ENCODE measurements at places on chromosomes 3 and 15.

DNA sequence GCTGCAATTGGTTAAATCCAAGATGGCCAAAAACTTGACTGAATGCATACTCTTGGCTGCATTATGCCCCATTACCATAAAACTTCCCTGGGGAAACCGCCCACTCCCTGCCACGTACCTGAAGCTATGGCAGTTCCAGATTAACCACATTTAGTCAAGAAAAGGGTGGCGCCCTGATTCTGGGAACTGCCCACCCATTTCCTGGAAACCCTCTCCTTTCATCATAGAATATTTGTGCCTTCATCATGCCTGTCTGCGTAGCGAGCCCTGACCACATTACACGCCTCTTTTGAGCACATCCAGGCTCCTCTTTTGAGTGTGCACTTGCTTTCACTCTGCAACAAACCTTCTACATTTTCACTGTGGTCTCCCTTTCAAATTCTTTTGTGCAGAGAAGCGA is 5.2 kb downstream of the LINS1 start:
- DNase-seq, result peak; percentile 78

DNA sequence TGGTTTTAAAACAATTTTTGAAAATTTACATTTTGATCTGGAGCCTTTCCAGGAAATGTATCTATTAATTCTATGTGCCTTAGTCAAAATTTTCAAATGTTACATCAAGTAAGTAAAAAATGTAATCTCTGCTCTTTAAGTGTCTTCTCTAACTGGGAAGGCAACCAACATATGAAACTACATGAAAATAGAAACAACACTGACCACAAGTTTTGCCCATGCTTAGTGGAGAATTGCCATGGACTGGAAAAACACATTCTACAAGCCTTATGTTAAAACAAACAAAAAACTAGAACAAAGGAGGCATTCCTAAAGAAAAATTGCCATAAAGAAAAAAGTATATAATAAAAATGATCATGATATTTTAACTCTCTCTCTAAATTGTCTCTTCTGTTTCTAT is 75.9 kb upstream of the SPRED1 start:
- DNase-seq, result no peak

DNA sequence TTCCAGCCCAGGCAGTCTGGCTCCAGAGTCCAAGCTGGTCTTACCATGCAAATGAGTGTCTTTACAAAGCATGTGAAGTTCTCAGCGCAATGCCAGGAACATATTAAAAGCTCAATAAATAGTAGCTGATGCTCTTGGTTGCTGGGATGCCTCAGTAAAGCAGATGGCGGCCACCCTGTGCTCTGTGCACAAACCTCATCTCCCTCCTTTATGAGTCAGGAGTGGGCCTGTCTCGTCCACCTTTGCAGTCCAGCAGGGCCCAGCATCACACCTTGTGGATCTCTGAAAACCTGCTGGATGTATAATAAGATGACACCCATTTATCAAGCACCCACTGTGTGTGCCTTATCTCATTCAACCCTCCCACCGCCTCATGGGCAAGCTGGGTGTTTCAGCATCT is 42.7 kb downstream of the FAM174B start:
- peak; percentile 39 for DNase-seq

GRCh38 chr15:42084465-42085235 is 9.7 kb downstream of the PLA2G4D start:
- peak; percentile 99 for DNase-seq

GRCh38 chr3:42080453-42080872 is 10.7 kb upstream of the TRAK1 start:
- DNase-seq, result no peak

DNA sequence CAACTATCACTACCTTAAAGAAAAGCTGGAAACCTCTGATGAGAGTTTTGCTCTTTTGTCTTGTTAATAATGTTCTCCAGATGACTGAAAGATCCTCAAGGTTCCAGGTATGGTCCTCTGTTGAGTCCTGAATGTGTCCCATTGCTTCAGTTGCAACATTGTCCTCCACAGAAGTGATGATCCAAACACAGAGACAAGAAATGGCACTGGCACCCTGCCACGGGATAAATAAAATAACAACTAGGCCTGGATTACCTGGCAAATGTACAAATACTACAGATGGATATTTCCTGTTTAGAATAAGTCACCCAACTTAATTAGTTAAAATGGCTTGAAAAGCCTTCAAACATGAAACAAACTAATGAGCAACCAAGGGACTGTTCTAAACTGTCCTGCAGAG is 58.3 kb downstream of the EIF3J start:
- no peak for DNase-seq

DNA sequence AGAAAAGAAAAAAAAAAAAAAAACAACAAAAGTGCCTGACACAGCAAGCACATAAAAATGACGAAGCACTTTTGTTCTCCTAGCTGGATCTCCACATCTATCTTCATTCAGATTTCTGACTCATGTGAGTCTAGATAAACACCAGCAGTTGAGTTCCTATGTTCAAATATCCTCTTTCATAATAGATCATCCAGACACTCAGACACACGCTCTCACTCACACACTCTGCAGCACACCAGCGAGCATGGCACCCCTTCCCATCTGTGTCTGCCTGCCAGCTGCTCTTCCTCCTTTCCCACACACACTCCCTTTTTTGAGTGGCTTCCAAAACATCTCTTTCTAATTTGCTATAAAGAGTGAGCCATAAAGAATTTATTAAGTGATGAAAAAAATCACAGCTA is 19.8 kb upstream of the CELF6 start:
- DNase-seq, result no peak

GRCh38 chr15:78453447-78453846 is 15.4 kb downstream of the IREB2 start:
- no peak for DNase-seq

DNA sequence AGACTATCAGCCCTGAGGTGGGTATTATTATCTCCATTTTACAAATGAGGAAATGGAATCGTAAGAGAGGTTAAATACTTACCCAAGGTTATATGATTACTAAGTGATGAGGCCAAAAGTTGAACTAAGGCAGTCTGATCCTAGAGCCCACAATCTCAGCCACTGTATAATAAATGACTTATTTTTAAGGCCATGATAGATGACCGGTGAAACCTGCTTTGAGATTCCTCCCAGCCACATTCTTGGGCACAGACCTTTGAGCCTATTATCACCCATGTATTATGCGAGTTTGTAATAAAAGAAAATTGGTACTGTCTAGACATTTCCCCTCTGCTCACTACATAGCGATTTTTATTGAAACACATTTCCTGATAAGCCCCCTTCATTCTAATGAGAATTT is 37.4 kb downstream of the POLQ start:
- no peak for DNase-seq

GRCh38 chr3:63228087-63228486 is 50.0 kb upstream of the SYNPR start:
- no peak for DNase-seq

DNA sequence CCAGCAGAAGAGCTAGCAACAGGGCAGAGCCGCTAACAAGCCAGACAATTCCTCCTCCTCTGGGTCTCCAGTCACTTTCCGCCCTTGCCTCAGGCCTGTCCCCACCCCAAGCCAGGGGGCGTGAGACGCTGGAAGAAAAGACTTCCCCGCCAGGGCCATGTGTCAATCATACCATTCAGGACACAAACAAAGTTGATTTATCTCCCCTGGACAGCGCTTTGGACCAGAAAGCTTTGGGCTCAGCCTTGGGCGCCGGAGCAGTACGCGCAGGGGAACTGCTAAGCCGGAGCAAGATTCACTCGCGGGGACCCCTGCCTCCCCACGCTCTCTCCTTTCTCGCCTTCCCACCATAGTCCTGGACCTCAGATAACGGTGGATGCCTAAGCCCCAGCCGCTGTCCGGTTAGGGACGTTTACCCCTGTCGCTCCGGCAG is 479 bp downstream of the LRRC2 start:
- DNase-seq, result no peak

DNA sequence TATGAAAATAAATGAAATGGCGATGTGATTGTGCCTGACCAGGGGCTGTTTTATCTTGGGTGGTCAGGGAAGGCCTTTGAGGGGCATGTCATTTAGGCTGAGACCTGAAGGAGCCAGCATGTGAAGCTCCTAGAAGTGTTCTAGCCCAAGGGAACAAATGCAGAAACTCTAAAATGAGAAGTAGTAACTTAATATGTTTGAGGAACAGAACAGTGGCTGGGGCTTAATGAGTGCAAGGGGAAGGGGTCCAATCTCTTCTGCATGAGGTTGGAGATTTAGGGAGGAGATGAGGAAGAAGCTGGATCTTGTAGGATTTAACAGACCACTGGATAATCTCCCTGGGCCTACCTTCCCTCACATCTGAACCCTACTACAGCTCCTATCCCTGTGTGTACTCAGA is 110.5 kb downstream of the AKAP13 start:
- DNase-seq, result no peak

- peak; percentile 77 for DNase-seq
Observed at GRCh38 chr3:61561374-61562041, at the start of gene PTPRG. PTPRG (plus strand) TSS chr3:61561571; CDS start chr3:61562288, 717 bp downstream.

DNA sequence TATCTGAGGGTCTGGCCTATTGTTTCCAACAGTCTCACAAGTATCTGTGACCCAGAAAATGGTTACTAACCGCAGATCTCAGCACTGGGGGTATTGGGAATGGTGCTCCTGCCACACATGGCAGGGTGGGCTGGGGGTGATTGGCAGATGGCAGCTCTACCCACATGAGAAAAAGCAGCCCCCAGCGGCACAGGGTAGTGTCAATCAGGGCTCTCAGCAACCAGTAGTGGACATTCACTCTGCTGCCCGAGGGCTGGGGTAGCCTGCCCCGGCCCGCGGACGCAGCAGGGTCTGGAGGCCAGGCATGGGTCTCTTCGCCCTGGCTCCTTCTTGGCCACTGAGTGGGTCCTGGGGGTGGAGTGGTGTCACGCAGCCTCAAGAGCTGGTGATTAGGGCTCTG is 8.6 kb downstream of the DNAH1 start:
- DNase-seq, result no peak

DNA sequence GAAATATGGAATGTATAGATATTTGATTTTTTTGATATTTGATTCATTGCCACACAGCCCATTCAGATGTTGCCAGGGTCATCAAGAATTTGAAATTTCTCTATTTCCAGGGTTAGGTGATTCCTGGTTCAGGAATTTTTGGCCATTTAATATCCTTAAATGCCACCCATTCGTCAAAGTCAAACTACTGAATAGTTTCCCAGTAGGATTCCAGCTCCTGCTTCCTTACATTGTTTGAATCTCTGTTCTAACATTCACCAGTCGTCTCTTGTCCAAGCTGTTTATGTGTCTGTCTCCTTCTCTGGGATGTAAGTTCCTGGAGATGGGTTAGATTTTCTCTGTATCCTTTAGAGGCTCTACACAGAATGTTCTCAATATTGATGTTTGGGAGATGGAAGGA is 124.9 kb upstream of the TLE3 start:
- no peak for DNase-seq

- no peak for DNase-seq
Observed at GRCh38 chr15:45363801-45364200, 14.5 kb downstream of the GATM start.

DNA sequence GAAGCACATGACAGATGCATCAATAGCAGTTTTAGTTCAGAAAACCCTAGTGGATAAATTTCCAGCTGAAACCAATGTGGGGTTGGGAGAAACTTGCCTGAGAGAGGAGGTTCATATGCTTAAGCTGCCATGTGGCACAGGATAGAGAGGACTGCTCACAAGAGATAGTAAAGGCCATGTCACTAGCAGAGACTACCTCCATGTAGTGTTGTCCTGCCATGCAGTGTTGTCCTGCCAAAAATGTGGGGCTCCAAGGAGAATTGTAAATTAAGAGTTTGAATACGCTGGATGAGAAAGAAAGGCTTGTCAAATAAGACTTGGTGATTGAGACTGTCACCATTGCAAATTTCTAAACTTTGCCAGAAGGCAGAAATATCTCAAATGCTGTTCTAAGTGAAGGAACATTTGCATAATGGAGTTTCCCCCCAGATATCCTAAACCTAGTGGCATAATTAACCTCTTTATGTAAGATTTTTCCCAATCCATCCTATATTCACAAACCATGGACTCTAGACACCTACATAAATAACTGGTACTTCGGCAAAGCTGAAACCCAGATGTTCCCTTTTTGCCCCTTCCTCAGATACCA is 938.3 kb upstream of the ALCAM start:
- DNase-seq, result no peak

DNA sequence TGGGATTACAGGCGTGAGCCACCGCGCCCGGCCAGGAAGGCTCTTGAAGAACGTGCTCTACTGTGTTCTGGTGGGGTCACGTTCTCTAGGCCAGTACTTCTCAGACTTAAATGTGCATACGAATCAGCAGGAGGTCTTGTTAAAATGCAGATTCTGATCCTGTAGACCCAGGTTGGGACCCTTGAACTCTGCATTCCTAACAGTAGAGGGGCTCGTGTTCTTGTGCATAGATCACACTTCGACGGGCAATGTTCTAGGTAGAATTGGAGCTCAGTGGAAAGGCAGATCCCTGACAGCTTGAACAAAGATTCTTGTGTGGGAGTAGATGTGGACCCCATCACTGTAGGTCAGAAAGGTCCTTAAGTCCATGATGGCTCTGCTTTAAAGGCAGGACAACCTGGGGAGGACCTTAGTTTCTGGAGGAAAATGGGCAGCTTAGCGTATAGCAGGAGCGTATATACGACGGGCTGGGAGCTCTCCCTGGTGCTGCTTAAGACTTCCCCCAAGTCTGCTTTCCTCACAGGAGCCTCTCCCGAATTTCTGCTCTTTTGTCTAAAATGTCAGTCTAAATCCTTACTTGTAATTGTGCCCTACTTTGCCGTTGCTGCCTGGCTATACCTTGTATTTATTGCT is 16.9 kb upstream of the FAM81A start:
- no peak for DNase-seq

DNA sequence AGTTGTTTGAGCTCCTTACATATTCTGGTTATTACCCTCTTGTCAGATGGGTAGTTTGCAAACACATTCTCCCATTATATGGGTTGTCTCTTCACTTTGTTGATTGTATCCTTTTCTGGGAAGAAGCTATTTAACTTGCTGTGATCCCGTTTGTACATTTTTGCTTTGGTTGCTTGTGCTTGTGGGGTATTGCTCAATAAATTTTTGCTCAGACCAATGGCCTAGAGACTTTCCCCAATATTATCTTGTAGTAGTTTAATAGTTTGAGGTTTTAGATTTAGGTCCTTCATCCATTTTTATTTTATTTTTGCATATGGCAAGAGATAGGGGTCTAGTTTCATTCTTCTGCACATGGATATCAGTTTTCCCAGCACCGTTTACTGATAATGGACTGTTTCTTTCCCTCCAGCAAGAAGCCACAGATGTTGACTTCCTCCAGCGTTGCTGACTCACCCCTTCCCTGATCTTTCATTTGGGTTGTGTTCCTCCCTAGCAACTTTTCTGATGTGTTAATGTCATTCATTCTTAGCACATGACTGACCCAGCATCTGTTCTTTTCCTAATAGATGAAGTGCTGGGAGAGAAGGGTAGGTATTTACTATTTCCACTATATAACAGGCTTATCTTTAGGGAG is 166.7 kb upstream of the SGO1 start:
- DNase-seq, result no peak

DNA sequence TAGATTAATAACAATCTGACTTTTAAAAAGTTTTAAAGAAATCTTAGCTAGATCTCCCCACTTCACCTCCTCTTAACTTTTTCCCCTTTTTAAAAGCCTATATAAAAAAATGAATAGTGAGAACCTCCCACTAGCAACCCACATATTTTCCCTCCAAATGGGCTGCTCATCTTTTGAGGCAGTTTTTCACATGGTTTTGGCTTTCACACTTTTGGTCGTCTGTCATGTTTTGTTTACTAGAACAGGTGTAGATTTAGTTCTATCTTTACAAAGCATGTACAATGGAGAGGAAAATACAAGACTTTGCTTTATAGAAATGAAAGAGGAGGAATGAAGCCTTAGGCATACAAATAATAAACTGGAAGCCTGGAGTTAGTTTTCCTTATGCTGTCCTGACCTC is 126.7 kb upstream of the EOMES start:
- DNase-seq, result no peak

- no peak for DNase-seq
Observed at GRCh38 chr15:93089727-93090305, 805 bp upstream of the RGMA start.

Measured in RWPE2 (cell line).